Left ventricle myocardium superior (tissue), 1 donor: ENCODE measurements at places on chromosomes 5 and 9. TPM values are rescaled to one million over a fixed set of nuclear protein-coding genes. Genes with fewer than 3 reads are reported as not detected.
A peak's percentile ranks its signal among the peaks of the same experiment; 100 is the strongest.

- no peak for DNase-seq
Measured at GRCh38 chr9:74120470-74120869, 376.7 kb upstream of the RORB start.

DNA sequence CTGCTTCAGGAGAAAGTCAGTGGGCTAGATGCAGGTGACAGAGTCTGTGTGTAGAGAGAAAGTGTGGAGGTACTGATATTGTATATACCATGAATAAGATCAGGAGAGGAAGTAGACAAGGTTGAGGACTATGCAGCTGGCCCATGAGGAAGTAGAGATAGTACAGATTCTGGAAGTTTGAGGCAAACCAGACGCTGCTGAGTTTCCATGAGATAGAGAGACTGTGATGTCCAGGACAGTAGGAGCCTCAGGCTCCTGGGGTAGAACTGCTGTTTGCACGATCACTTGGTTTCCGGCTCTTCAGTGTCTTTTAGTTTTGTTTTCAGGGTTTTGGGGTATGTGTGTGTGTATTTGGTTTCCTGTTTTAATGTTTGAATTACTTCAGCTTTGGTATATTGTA is 13.6 kb downstream of the OTULINL start:
- DNase-seq: no peak

DNA sequence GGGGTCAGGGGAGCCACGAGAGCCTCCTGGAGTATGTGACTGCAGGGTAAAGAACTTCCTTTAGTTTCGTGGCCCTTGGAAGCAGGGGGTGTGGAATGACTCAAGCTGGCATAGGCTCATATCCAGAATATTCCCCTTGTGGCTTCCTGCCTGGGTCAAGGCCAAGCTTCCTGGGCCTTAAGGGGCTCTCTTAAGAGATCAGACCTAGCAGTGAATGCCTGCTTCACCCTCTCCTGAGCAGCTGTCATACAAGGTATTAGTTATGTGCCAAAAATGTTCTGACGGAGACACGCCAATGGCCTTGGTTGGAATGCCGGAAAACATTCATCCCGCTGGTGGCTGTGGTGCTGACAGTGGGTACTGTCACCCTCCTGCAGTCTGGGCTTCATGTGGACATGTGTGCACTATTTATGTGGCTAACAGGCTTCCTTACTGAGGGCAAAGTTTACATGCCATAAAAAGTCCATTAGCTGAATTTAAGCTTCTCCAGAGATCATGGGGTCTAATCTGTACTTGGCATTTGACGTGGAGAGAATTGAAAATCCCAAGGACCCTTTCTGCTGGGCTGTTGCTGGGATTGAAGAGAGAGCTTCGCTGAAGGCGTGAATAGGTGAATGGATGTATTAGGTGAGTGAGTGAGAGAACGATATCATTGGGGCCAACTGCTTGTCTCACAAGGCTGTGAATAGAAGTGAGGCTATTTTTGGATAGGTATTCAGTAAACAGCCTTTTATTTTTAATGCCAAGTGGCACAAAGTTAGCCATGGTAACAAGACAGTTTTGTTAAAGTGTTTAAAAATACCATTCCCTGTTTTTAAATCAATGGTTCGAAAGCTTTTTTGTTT is 156.8 kb downstream of the MACROH2A1 start:
- DNase-seq: no peak

DNA sequence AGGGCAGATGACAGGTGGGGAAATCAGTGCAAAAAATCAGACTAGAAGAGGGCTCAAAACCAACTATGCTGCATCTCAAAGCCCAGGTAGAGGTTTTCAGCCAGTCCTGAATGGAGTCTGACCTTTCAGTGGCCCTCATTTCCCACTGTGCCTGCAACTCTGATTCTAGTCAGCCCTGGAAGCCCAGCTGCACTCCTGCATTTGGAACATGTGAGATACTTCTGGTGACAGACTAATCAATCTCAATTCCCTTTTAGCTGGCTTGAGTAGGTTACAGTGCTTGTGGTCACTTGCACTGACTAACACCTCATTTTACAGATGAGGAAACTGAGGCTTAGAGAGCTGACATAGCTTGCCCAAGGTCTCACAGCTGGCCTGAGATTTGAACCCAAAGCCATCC is 7.9 kb upstream of the ACSL6 start:
- no peak for DNase-seq

DNA sequence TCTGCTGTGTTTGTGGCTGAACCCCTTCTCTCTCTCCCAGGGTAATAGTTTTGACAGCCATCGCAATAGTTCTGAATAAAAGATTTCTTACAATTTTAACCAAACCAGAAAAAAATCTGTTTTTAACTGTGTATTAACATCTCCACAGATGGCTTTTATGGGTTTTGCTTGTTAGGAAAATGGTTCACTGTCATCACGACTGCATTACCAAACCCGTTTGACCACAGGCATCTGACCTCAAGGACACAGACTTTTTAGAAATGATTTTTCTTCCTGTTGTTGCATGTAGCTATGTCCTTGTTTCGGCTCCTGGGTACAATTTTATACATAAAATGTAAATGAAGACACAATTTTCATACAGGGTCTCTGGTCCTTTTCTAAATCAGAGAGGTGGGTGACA is 316.1 kb downstream of the IRX1 start:
- no peak for DNase-seq

GRCh38 chr5:6902094-6902493 is 188.9 kb downstream of the TENT4A start:
- DNase-seq: no peak

DNA sequence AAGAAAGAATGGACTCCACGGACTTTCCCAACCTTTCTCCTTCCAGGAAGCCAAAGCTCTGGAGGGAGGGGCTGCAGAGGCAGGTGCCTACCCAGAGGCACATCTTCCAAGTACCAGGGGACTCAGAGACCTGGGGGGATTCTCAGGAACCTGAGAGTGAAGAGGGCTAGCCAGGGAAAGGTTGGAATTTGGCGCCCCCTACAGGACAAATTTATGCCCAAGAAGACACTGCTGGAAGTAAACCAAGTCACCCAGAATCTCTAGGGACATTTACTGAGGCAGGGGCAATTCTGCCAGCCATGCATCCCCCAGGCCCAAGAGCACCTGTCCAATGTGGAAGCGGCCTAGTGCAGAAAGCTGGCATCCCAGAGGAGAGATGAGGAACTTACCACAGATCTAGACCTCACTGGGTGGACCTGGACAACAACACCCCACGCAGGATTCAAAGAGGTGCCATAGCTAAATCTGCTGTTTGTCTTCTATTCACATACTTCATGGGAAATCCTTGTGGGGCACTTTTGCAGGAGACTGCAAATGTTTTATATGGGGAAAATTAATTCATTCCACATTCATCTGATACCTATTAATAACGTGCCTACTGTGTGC is 25.9 kb upstream of the IDNK start:
- peak; percentile 26 for DNase-seq

The SCGB3A2 gene
- not detected for total RNA-seq

DNA sequence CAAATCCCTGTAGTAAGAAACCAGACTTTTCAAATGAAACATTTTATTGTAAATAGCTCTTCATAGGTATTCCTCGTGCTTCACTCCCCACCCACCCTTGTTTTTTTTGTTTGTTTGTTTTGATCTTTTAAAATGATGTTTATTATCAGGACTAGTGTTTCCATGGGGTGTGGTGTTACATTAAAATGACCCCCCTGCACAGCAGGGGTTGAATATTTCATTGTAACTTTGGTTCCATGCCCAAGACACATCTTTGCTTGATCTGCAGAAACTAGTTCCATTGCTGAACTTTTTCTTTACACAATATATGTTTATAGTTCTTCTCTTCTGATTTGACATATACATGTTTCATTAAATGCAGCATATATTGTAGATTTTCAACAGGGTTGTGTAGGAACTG is 81.3 kb upstream of the DPYSL3 start:
- no peak for DNase-seq

DNA sequence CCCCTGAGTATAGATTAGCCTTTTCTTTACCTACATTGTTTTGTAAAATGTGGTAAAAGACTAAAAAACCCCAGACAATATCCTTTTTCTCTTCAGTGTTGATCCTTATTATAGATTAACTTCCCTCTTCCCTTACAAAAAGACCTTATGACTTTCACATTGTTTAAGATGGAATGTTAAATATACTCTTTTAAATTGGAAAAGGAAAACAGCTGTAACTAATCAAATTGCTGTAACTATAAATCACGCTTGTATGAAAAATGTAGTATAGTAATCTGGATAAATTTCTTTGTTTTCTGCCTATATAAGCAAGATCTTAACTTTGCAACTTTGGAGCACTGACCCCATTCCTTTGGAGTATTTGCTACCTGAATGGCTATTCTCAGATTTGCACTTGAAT is 383.1 kb downstream of the FAM170A start:
- no peak for DNase-seq

DNA sequence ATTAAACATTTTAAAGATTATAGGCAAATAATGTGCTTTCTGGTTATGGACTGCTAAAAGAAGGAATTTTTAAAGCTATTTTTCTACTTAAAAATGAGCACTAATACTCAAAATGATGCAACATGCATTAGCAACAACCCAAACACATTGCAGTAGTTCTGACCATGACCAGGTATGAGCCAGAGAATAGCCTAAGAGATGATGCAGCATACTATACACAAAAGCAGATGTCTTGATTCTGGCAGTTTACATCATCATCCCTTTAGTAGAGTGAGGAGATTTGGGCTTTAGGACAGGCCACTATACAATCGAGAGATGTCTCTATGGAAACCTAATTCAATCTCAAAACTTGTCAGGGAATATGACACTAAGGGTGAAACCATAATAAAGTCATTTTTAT is 307.1 kb downstream of the PRR16 start:
- DNase-seq: no peak

DNA sequence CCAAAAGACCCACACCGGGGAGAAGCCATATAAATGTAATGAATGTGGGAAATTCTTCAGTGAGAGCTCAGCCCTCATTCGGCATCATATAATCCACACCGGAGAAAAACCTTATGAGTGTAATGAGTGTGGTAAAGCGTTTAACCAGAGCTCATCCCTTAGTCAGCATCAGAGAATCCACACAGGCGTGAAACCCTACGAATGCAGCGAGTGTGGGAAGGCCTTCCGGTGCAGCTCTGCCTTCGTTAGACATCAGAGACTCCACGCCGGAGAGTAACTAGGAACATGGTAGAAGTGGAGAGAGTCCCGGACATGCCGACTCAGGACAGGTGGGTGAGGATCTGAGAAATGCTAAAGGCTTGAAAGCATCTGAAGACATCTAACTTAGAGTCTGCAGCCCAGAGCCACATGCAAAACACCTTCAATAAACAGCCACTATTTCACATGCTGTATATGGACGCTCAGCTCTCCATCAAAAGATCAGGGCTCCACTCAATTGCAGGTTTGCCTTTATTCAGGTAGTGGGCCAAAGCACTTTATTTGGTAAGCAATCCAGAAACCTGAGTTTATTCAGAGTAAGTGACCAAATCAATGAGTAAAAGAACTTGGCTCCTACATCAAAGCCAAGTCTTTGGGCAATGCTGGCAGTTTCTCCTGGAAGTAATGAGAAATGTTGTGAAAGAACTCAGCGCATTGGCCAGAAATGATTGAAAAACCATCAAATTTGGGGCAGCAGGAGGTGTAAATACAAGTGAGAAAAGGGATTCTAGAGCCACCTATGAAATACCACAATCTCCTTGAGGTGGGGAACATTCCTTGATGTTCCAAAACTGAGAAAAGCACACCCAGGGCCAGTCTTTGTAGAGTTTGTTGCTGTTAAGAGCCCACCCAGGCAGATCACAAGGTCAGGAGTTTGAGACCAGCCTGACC is 6.0 kb downstream of the RPL12 start:
- DNase-seq: no peak

- no peak for DNase-seq
Measured at GRCh38 chr5:170523142-170523551, 19.3 kb downstream of the KCNIP1 start.

The SLC6A19 gene
- total RNA-seq: not detected

GRCh38 chr9:94014920-94015319 is 59.8 kb upstream of the BARX1 start:
- DNase-seq: no peak

- DNase-seq: no peak
Measured at GRCh38 chr5:14238272-14238671, 95.1 kb downstream of the TRIO start.

DNA sequence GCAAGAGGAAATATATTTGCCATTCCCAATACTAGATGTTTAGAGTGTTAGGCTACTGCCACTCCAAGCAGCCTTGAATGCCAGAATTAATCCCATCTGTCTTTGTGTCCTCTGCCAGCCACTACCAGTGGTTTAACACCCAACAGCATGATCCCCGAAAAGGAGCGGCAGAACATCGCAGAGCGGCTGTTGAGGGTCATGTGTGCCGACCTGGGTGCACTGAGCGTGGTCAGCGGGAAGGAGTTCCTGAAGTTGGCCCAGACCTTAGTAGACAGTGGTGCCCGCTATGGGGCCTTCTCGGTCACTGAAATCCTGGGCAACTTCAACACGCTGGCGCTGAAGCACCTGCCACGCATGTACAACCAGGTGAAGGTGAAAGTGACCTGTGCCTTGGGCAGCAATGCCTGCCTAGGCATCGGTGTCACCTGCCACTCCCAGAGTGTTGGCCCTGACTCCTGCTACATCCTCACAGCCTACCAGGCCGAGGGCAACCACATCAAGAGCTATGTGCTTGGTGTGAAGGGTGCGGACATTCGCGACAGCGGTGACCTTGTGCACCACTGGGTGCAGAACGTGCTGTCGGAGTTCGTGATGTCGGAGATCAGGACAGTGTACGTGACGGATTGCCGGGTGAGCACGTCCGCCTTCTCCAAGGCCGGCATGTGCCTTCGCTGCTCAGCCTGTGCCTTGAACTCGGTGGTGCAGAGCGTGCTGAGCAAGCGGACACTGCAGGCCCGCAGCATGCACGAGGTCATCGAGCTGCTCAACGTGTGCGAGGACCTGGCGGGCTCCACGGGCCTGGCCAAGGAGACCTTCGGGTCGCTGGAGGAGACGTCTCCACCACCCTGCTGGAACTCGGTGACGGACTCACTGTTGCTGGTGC is 29.3 kb downstream of the AMBP start:
- DNase-seq: no peak

DNA sequence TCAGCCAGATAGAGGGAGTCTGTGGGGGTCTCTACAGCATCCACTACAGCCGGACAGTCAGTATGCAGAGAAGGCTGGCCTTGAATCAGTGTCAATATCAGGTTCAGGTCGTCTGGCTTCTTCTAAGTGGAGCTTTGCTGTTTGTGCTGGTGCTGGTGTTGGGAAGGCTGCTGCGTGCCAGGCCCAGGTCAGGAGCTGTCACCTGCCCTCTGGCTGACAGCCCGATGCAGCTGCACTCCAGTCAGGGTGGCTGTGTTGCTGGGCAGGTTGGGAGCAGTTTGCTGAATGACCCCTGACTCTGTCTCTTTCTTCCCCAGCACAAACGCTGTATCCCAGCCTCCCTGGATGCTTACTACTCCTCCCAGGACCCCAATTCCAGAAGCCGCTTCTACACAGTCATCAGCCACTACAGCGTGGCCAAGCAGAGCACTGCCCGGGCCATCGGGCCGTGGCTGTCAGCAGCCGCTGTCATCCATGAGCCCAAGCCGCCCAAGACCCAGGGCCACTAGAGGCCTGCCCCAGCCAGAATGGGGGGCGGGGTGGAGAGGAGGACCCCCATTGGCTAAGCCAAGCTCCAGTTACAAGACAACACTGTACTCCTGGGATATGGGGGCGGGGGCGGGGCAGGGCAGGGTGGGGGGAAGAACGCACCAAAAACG is 61.6 kb downstream of the NSG2 start:
- no peak for DNase-seq
